ENCODE measurements at places on chromosomes 6 and 20.

DNA sequence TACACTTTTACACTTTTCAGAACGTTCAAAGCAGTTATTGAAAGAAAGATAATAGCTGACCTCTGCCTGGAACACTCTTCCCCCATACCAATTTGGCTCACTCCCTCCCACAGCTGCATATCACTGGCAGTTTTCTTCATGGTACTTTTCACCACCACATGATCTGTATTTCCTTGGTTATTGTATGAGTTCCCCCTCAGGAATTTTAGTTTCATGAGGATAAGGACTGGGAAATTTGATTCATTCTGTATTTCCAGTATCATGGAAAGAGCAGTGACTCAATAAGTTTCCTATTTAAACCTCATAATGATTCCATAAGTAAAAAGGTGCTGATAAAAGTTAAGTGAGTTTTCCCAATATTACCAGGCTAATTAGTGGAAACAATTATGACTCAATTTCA, 16.0 kb downstream of the HTR1B start:
- no peak for DNase-seq

DNA sequence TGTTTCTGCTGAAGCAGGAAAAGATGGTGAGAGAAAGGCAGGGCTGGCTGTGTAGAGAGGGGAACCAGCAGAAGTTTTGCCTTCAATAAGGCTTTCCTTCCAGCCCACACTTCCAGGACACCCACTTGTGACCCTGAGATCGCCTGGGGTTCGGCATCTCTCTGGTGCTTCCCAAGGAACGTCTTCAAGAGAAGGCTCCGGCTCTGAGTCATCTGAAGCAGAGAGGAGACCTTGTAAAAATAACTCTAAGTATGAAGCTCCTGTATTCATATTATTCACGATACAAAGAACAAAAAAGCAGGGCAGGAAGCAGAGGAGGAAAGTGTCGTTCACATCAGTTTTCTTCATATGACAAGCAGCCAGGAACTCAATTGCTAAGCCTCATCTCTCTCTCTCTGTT, 95.4 kb upstream of the MRPS10 start:
- DNase-seq, result no peak

- no peak for DNase-seq
Observed at GRCh38 chr6:157800420-157801237, 22.4 kb upstream of the SNX9 start.

- no peak for DNase-seq
Observed at GRCh38 chr20:53635221-53635620, 41.6 kb upstream of the ZNF217 start.

GRCh38 chr6:16239798-16240123, 1.4 kb downstream of the GMPR start:
- no peak for DNase-seq

Measured in GM04503 (cell line).